ENCODE measurements at places on chromosomes 3 and 15. TPM values are rescaled to one million over a fixed set of nuclear protein-coding genes. Genes with fewer than 3 reads are reported as not detected.

- no peak for DNase-seq
Observed at GRCh38 chr3:131546441-131546840, 43.7 kb upstream of the MRPL3 start.

GRCh38 chr3:72009851-72010443 lies 225.0 kb upstream of the PROK2 start:
- no peak for DNase-seq

Gene SAMMSON
- total RNA-seq, result not detected

- DNase-seq, result no peak
Observed at GRCh38 chr3:55668359-55668758, 181.3 kb upstream of the WNT5A start.

- DNase-seq, result no peak
Observed at GRCh38 chr15:70257573-70258248, 160.0 kb upstream of the TLE3 start.

DNA sequence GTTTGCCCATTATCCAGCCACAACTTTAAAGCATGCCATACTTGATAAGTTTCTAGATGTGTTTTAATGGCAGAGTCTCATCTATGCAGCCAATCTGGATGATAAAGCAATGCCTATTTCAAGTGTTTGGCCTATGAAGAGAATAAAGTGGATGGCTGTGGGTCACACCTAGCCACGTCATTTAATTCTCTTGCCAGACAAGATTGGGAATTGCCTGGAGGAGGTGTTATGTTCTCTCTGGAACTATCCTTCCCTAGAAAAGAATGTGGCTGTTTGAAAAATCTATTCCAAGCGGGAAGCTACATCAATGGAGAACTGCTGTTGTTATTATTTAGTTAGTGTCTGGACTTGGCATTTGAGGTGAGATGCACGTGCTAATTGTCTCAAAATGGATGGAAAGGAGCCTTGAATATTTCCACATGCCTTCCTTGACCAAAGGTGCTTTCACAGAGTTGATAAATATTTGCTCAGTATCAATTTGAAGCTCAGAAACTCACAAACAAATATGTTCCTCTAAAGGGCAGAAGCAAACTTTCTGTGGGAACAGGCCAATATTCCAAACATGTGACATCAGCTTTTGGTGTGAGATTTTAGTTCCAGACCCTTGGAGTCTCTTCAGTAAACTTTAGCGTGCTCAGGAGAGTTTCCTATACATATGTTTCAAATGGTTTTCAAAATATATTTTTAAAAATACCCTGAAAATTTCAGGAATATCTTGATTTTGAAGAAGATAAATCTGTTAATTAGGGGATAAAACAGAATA lies 510.6 kb upstream of the SGO1 start:
- no peak for DNase-seq

DNA sequence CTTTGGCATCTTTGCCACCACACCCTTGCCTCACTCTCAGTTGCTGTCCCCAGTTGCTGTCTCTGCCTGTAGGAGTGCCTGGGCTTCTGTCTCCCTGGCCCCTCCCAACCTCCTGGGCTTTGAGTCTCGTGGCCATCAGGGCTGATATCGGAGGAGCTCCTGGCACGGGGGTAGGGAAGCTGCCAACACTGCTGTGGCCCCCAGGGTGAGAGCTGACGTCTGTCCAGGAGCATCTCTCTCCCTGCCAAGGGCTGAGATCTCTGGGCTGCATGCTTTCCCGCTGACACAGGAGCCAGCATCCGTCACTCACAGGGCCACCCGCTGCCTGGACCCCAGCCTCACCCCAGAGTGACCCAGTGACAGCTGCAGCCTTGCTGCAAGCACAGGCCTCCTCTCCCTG lies 47.4 kb downstream of the EXOG start:
- DNase-seq, result no peak

Gene LSMEM2
- total RNA-seq, result not detected

- DNase-seq, result peak; percentile 71
Observed at GRCh38 chr3:126211569-126211968, 31.2 kb upstream of the ALDH1L1 start.

Gene CATSPER2
- total RNA-seq, result 5.0 TPM

Gene CACNA2D2
- 0.42 TPM for total RNA-seq

DNA sequence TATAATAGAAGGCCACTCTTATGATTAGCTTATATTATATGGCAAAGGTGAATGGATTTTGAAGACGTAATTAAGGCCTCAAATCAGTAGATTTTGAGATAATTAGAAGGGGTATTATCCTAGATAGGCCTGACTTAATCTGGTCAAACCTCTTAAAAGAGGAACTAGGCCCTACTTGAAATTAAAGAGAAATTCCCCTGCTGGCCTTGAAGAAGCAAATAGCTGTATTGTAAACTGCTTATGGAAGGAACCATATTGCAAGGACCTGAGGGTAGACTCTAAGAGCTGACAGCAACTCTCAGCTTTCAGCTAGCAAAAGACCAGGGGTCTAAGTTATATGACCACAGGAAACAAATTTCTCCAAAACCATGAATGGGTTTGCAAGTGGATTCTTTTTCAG lies 219.0 kb upstream of the ONECUT1 start:
- no peak for DNase-seq

- DNase-seq, result no peak
Observed at GRCh38 chr3:152295344-152295743, 26.6 kb downstream of the MBNL1 start.

- no peak for DNase-seq
Observed at GRCh38 chr3:160132226-160132625, 93.0 kb upstream of the C3orf80 start.

- no peak for DNase-seq
Observed at GRCh38 chr3:94172695-94173310, 109.9 kb downstream of the NSUN3 start.

- no peak for DNase-seq
Observed at GRCh38 chr3:36447061-36447460, 66.8 kb downstream of the STAC start.

DNA sequence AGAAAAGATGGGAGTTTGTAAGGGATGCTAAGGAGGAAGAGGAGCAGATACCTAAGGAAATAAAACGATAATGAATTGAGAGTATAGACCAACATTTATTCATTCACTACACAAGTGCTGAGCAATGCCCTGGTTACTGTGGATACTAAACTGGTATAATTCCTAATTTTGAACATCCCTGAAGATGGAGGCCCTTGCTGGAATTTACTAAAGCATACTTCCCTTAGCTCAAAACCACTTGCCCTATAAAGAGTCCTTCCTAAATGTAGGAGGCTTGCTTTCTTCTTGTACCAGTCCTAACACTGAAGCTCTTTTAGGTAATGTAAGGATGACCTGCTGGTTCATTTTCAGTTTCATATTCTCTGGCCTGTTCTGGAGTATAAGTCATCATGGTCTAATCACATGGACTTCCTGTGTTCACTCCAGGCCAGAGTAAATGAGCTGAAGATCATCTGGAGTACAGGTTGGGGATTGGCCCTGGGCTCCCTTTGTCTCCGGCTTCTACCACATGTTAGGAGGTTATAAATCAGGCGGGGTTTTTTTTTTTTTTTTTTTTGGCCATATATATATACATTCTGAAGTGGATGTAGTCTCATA lies 40.1 kb upstream of the MTMR10 start:
- DNase-seq, result no peak

Gene ZMAT3
- total RNA-seq, result 2.1 TPM

Gene IMPG2
- total RNA-seq, result not detected

DNA sequence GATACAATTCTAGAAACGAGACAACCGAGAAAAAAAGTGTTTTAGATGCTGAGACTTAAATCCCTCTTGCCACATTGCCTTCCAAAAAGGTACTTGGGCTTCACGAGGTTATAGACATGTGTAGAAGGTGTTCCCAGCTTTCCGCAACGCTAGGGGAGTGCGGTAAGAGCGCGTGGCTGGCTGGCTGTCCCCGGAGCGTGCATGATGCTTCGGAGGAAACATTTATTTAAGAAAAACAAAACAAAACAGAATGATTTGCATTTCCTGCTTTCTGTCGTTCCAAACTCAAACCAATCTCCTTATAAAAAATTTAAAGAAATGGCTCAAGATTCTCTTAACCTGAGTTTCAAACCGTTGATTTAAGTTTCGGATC lies 841 bp downstream of the SLC6A20 start:
- DNase-seq, result no peak

Gene RCCD1
- 49.3 TPM for total RNA-seq

Gene ITGB5
- total RNA-seq, result 414 TPM

Gene SMAD6
- 101 TPM for total RNA-seq

- DNase-seq, result no peak
Observed at GRCh38 chr3:52406231-52406661, 38.7 kb downstream of the SEMA3G start.

DNA sequence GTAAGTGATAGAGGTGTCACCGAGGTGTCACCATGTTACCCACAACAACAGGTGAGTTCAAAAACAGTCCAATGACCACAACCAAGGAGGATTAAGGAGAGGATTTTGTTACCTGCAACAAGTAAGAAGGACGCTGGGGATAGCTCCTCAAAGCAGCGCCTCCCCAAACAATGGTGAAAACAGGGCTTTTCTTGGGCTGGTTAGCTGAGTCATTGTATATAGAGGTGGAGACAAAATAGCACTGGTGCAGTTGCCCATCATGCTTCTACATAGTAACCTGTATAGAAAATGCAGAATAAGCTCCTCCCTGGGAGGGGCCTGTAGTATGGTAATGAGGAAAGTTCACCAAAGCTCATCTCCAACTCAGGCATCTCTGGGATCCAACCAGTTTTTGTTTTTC lies 116.9 kb upstream of the EIF1B start:
- DNase-seq, result no peak

- DNase-seq, result peak; percentile 87
Observed at GRCh38 chr3:123328851-123329635, 119.8 kb downstream of the ADCY5 start.

Gene YEATS2
- 17.1 TPM for total RNA-seq

- DNase-seq, result no peak
Observed at GRCh38 chr15:73593304-73594074, 39.7 kb downstream of the NPTN start.
